ENCODE measurements at places on chromosomes 6 and 20.

DNA sequence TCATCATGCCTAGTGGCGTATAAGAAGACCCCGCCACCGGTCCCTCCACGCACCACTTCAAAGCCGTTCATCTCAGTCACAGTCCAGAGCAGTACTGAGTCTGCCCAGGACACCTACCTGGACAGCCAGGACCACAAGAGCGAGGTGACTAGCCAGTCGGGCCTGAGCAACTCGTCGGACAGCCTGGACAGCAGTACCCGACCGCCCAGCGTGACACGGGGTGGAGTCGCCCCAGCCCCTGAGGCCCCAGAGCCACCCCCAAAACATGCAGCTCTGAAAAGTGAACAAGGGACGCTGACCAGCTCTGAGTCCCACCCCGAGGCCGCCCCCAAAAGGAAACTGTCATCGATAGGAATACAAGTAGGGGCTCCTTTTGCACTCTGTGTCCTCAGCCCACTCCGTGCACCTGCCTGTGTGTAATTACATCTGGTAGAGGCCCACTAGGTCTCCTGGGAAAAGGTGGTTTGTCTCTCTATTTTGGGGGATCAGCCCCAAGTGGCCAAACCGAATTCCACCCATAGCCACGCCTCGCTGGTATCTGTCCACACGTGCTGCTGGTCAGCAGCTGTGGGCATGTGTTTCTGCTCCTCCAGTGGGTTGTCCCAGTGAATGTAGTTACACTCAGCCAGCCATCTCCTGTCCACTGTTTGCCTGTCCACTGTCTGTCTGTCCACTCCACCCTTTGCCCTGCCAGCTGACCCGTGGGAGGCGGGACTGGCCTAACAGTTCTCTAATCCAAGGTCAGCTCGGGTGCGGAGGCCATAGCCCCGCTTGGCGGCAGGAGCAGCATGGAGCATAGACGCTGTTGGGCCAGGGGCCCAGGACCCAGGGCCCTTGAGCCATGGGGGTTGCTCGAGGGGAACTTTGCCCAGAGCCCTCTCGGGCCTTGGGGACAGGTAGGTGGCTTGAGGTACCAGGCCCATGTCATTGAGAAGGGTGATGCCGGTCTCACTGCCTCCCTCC is 44.3 kb upstream of the MYL9 start:
- DNase-seq: no peak

DNA sequence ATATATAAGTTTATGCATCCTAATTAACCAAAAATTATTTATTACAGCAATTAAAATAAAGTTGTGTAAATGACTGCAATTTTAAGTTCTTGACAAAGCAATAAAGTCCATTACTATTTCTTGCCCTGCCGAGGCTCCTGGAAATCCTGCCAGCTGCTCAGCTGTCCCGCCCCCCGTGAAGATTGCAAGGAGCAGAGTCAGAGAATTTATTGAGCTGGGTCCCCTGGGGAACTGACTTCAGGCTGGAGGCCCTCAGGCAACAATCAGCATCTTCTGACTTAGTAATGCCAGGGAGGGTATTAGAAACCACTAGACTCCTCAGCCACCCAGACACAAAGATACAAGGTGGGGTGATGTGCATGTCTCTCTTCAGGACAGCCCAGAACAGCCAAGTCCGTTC is 92.3 kb downstream of the EDN3 start:
- no peak for DNase-seq

DNA sequence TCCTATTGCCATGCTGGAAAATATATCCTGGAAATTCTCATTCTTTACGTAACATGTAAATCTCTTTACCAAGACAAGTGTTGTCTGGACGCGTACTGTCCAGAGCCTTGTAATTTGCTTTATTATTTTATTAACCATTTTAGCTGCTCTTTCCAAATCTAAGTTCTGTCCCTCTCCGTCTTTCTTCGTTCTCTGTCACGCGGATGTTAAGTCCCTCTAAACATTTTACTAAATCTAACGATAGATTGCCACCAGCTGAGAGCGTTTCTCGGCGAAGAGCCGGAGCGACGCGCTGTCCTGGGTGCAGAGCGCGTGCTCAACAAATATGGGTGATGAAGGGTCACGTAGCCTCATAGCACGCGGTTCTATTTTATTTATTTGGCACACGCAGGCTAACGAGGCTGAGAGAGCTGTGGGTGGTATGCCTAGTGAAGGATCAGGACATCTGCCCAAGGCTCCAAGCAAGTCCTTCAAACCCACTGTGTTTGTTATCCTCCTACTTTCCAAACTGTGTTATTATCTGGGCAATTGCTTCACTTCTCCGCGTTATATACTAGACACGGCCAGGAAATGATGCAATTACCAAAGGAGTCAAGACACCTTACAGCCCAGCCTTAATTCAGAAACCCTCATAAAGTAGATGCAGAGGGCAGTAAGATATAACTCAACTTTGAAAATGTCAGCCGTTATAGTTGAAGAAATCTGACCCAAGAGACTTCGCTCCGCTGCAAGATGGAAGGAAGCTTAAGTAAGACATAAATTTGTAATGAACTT is 10.0 kb upstream of the NCOA7 start:
- DNase-seq: no peak

- DNase-seq: no peak
Observed at GRCh38 chr6:23447731-23448130, 678.3 kb upstream of the NRSN1 start.

GRCh38 chr6:45666846-45667245 is 289.1 kb upstream of the SUPT3H start:
- DNase-seq: no peak
